HFFc6 (cell line): ENCODE measurements at places on chromosomes 5 and 9.
A peak's percentile ranks its signal among the peaks of the same experiment; 100 is the strongest.

GRCh38 chr5:10913841-10914240 is 152.8 kb upstream of the DAP start:
- peak; percentile 95 for DNase-seq

DNA sequence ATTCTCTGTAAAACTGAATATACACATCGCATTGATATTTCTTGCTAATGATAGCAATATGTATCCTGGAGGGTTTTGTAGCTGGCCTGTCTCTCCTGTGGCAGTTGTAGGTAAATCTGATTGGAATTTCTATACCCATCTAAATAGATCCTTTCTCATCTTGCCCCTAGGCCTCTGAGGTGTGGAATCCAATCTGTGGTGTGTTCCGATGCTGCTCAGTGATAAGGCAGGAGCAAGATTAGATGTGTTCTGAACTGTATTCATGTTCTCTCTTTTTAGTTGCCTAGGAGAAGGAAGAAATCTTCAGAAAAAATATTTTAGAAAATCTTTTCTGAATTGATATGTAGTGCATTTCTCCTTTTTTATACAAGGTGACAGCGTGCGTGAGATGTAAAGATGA is 507.5 kb downstream of the NR2F1-AS1 start:
- DNase-seq, result no peak

GRCh38 chr5:6780802-6781391 is 67.7 kb downstream of the TENT4A start:
- no peak for DNase-seq

GRCh38 chr5:133844836-133845235 is 123.6 kb downstream of the C5orf15 start:
- no peak for DNase-seq

- no peak for DNase-seq
These were observed 1040.3 kb downstream of the TLE1 start for GRCh38 chr9:80649001-80649420.

GRCh38 chr9:35628389-35628991 is 10.3 kb upstream of the CD72 start:
- DNase-seq, result no peak

DNA sequence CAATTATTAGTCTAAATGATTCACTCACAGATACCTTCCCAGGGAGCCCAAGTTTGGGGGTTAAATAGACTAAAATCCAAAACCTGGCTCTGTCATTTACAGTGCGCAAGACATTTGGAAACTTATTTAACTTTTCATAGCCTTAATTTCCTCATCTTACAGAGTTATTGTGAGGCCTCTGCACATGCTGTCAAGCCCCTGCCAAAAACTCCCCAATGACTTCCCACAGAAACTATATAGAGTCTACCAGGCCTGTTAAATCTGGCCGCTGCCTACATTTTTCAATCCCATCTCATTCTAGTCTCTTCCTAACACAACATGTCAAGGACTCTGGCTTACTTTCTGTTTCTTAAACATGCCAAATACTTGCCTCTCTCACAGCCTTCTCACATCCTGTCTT is 412.5 kb downstream of the ELAVL2 start:
- no peak for DNase-seq

GRCh38 chr9:104604801-104605200 is 626 bp downstream of the OR13C2 start:
- DNase-seq, result no peak
